Stimulated activated CD4-positive, alpha-beta T cell treated with anti-CD3 and anti-CD28 coated beads, Interleukin-15, amount 100 ng/mL, for 48 hours (primary cell): ENCODE measurements at places on chromosomes 7 and 10.

GRCh38 chr10:2543142-2543886 lies 524.0 kb upstream of the PFKP start:
- no peak for DNase-seq

DNA sequence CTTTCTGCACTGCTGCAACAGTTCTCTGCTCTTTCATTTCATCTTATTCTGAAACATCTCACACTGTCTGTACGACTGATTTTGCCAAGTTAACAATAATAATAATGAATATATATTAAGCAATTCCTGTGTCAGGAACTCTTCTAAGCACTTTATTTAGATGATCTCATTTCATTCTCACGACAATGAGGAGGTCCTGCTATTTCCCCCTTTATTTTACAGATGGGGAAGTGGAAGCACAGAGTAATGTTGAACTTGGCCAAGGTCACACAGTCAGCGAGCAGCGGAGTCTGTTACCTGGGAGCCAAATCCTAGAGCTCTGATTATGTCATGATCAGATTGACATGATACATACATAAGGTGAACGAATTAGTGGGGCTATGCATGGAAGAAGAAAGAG lies 5.8 kb downstream of the MRC1 start:
- DNase-seq: no peak

GRCh38 chr10:73209705-73210104 lies 37.4 kb downstream of the DNAJC9 start:
- no peak for DNase-seq

DNA sequence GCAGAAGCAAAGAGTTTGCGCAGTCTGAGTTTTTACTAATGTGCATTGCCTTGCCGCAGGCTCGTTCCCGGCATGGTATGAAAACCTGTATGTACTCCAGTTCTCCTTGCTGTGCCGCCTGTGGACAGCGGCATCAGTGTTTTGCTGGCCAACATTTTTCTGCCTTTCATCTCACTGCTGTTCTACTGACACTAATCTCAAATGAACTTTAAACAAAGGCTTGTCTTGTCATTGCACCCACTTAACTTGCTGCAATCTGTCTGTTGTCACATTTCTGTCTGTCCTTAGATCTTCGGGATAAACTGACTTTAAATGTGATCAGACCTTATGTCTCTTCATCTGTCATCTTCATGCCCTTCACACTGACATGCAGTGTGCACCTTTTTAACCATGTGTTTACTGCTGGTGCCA lies 71.7 kb upstream of the ZNRF2 start:
- DNase-seq: no peak

GRCh38 chr10:43983856-43984271 lies 335.2 kb upstream of the ZNF32 start:
- DNase-seq: no peak
